ENCODE measurements at places on chromosomes 5 and 9.

GRCh38 chr5:146675636-146676035, 159.6 kb upstream of the GPR151 start:
- DNase-seq: no peak

- no peak for DNase-seq
These were observed 5.0 kb downstream of the CPEB4 start for GRCh38 chr5:173893192-173893561.

DNA sequence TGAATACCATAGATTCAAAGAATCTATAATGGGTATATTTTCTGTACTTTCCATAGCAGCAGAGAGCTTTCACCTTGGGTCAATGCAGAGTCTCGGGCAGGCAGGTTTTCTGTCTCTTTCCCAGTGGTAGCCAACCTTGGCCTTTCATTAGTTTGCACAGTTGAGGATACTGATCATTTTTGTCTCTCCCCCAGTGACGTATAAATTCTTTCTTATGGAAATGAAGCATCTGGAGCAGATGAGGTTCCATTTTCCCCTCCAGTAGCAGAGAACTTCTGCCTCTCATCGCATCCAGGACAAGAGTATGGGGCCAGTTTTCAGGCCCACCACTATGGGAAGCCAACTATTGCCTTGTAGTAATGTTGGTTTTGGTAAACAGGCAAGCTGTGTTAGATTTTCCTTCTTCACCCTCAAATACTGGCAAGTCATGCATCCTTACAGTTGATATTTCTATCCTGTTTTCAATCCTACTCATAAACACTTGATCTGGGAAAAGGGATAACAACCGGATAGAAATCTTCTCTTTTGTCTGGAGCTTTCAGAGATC, 845.2 kb upstream of the CDH18 start:
- DNase-seq: peak; percentile 28

GRCh38 chr5:78537821-78538220, 110.8 kb downstream of the LHFPL2 start:
- DNase-seq: peak; percentile 68

- DNase-seq: no peak
These were observed 75.7 kb downstream of the NR6A1 start for GRCh38 chr9:124695280-124695890.

DNA sequence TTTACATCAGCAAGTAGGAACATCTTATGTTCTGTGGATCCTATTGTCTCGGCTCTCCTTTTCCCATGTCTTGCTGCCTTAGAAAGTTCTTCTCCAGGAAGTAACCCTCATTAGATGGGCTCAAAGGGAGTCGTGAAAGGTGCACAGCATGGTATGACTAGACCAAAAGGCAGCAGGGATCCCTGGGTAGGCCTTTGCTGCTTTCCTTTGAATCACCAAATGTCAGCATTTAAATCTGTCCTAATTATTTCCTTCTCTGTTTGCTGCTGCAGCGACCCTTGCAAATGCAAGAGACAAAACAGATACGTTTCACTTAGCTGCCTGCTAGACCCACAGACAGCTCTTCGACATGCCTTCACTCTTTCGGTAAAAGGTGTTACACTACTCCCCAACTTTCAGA, 218.4 kb downstream of the ACTL7B start:
- DNase-seq: no peak

GRCh38 chr9:115373000-115373709, 255.2 kb upstream of the TNC start:
- no peak for DNase-seq

DNA sequence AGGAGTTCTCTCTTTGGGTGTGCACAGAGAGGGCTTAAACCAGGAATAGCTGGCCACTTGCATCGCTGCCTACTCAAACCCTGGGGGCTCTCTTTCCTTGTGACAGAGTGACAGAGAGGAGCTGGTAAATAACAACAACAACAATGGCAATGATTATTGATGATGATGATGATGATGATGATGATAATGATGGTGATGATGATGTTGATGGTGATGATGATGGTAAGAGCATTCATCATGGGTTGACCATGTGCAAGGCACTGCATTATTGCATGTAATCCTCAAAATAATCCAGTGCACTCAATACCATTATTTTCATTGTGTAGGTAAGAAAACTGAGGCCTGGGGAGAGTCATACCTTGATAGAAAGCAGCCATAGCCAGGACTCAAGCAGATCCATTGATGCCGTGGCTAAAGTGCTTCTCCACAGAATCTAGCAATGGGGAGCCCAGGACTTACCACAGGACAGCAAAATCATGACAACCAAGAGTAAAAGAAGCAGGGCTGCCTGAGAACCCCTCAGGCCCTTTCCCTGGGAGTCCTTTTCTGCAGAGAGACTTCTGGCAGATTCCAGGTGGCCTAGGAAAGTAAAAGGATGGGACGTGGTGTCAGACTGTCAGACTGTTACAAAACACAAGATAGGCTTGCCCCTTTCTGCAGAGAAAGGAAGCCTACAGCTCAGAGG, 4.8 kb downstream of the FOXI1 start:
- DNase-seq: no peak

DNA sequence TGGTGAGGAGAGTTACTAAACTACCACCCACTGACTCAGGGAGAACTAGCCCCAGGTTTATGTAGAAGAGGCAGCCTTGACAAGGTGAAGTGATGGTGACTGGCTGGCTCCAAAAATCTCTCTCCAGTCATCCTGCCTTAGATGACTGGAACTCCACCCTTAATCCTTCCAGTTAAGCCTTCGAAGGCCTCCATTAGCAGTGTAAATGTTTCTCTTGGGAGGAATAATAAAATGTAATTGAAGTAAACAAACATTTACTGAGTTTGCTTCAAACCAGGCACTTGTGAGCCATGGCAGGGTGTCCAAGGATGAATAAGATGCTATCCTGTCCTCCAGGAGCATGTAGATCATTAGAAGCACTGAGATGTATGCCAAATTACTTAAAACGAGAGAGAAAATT, 35.5 kb downstream of the ASTN2 start:
- DNase-seq: no peak

DNA sequence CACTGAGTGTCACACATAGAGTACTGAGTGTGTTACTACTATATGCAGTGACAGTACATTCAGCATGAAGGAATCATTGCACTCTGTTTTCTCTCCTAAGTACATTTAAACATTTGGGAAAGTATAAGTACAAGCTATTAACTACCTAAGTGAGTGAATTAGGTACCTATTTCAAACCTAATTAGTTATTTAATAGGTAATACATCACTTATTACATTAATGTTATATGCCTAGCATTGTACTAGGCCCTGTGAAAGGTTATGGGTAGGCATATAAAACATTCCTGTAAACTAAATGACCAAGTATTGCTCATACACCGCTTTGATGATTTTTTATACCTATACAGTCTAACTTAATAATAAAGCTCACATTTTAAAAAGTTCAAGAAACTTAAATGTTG, 25.7 kb upstream of the PPP3R2 start:
- no peak for DNase-seq

DNA sequence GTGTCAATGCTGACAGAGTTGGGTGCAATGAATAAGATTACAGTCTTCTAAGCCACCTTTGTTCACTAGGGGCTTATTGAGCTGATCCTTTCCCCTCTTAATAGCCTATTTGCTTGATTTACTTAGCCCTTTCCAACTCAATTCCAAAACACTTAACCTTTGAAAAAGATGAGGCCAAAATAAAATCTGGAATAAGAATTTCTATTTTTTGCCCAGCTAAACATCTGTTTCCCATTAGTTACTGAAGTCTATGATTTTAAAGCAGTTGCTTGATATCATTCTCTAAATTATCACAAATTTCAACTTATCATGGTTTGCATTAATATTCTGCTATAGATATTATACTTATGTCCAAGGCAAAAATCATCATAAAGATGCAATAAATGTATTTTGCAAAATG, 1272.0 kb upstream of the ACO1 start:
- no peak for DNase-seq

- peak; percentile 49 for DNase-seq
These were observed 1909.4 kb upstream of the WWC1 start for GRCh38 chr5:166382031-166382430.

DNA sequence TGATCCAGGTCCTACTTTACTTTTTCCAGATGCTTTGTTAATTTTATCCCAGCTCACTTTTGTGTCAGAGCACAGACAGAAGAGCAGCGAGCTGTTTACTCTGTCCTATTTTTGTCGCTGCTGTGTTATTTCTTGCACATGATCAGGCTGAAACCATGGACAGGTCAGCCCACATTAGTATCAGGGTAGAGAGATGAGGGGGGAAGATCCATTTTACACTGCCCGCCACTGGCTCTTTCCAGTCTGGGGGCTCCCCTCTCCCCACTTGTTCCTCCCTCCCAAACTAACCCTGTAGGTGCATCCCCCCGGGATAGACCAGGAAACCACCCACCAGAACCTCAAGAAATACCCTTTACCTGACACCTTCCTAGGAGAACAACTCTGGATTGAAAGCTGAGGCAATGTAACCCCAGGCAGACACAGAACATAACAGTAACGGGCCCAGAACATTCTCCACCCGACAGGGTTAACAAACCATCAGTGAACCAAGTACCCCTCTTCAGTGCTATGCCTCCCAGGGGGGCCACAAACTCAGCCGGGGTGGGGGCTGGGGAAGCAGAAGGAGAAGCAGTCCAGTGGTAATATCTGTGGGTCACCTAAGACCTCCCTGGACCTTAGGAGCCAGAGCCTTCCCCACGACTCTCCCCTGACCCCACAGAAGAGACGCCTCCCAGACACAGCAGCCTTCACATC, 10.3 kb downstream of the VDAC1 start:
- DNase-seq: no peak

GRCh38 chr5:178237431-178238312, 5.1 kb upstream of the PHYKPL start:
- peak; percentile 32 for DNase-seq

- no peak for DNase-seq
These were observed 47.3 kb downstream of the MEGF10 start for GRCh38 chr5:127337876-127338275.

- peak; percentile 41 for DNase-seq
These were observed 211.6 kb downstream of the MSX2 start for GRCh38 chr5:174935854-174936474.

DNA sequence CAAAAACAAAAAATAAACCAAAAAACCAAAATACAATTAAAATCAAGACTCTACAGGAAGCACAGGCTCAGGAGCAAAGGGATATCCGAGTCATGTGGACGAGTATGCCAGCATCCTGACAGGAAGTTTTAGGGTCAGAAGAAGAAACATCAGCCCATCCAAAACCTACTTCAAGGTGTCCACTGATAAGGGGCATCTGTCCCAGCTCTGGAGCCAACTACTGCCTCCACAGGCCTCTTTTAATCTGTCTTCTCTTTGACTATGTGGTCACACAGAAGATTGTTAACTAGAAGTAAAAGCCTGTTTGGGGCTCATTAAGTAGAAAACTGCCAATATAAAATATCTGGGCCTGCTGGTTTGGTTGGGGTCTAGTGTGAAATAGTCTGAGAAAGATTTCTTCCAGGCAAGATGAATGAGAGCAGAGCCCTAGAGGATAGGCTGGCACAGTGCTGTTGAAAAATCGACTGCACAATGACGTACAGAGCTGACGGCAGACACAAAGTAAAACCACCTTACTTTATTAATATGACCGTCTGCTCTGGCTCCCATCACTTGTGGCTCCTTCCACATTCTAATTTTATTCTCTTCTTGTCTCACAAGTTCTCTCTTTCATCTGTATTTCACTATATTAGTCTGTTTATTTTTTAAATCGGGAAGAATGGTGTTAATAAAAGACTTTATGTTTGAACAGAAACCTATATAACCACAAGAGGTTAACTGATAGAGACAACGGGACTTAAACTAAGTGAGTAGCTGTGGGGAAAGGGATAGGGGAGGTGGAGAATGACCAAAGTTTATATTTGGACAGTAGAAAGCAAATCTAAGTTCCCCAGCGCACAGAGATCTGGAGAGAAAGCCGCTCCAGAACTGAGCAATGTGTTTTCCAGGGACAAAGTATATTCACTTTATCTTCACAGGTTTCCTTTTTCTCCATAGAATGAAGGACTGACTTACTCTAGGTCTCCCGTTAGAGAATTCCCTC, 22.9 kb upstream of the MSH3 start:
- DNase-seq: no peak

DNA sequence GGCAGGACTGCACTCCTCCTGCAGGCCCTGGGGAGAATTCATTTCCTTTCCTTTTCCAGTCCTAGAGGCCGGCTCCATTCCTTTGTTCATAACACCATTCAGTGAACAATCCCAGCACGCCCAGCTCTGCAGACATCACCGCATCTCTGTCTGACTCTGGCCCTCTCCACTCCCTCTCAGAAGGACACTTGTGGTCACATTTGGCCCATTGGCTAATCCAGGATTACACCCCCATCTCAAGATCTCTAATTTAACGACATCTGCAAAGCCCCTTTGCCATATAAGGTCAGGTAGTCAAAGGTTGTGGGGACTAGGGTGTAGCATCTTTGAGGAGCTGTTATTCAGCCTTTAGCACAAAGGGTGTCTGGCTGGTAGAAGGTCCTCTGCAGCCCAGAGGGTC, 185.0 kb upstream of the DAP start:
- no peak for DNase-seq

DNA sequence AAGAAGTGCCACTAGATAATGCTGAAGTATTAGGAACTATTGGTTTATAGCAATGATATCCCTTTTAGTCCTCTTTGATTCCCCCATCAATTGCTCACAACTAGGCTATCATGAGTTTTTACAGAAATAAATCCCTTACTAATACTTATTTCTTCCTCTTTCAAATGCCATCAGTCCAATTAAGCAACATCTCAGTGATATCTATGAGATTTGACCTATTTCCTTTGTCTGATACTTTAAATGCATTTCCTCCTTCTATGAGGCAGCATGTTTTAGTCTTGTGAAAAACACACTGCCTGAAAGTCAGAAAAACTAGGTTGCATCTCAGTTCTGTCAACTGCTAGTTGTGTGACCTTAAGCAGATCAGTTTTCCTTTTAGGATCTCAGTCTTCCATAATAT, 101.6 kb downstream of the FBXW11 start:
- no peak for DNase-seq

DNA sequence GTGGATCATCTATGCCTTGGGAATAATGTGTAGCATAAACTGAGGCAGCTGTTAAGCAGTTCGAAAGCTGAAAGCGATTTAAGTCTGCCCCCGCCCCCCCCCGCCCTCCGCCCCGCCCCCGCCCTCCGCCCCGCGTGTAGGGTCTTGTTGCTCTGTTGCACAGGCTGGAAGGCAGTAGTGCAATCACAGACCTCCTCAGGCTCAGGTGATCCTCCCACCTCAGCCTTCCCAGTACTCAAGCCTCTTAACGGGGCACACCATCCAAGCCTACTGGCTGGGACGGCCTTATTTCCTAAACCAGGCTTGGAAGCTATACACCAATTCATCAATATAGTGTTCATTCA, 945 bp downstream of the ANKDD1B start:
- DNase-seq: no peak

GRCh38 chr9:132457504-132458236, 47.7 kb downstream of the CFAP77 start:
- no peak for DNase-seq

DNA sequence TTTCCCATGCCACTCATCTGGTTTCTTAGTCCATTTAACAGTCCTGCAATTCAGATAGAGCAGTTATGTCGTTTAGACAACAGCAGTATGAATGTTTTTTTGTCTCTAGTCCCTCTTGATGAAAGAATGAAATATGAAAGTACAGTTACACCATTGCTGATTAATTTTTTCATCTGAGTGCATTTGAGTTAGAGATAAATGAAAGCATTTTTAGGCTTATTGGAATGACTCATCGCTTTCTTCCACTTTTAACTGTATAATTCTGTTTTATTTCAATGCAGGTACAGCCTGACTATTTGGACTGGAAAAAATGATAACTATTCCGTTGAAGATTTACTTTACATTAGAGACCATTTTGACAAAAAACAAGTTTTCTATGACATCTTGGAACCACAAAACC, 28.7 kb downstream of the ANKRD34B start:
- peak; percentile 10 for DNase-seq

- no peak for DNase-seq
These were observed 153.5 kb downstream of the PPP2R2B start for GRCh38 chr5:146725025-146725424.
